ENCODE measurements at places on chromosomes 6 and 20.

GRCh38 chr6:33976437-33977360, 169.2 kb downstream of the GRM4 start:
- DNase-seq: no peak

DNA sequence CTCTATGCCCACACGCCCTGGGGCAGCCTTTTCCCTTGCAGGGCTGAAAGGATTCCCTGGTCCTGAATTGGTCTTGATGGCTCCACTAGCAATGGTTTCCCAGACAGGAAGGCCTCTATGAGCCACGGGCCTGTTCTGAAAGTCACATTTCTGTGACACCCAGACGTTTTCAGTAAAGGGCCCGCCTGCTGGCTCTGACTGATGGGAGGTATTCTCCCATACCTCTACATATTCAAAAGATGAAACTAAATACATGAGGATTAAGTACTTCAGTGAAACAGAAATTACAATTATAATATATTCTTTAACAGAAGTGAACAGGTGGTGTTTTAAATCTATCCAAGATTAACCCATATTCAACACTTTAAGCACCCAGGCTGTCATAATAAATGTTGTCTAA, 629.8 kb downstream of the CDH26 start:
- DNase-seq: no peak

- DNase-seq: no peak
These were observed at the start of gene TBX18 for GRCh38 chr6:84764332-84765049. Gene TBX18, minus strand, starts transcription at chr6:84764598. Its CDS starts 417 bp downstream, at chr6:84764181.

DNA sequence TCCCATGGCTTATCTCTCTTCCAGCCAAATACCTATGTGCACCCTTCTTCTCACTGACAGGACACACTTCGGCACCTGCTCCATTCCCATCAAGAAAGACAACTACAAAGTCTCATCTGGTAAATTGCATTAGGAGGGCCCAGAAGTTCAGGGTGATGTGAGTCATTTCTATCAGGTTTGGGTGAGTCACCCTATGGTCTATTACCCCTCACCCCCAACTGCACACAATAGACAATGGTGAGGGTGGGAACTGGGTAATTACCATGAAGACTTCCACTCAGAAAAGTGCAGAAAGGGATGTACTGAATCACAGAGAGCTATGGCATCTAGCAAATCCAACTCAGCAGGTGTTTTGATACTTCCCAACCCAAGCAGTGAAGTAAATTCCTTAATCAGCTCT, 54.8 kb downstream of the OPN5 start:
- DNase-seq: no peak

DNA sequence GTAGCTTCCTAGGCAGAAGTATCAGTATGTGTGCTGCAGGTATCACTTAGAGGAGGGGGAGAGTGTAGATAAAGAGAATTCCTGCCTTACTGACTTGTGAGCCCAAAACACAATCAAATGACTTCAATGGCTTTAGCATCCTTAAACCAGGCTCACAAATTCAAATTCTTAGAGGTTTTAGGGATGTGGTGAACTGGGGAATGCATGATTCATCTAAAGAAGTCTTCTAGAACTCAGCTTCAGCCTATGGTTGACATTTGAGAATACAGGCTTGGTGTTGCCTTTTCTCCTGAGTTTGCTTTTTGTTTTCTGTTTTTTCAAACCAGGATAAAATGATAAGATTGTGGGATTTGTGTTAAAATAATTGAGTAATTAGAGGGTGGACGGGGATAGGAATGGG, 14.4 kb downstream of the SNRPC start:
- no peak for DNase-seq

DNA sequence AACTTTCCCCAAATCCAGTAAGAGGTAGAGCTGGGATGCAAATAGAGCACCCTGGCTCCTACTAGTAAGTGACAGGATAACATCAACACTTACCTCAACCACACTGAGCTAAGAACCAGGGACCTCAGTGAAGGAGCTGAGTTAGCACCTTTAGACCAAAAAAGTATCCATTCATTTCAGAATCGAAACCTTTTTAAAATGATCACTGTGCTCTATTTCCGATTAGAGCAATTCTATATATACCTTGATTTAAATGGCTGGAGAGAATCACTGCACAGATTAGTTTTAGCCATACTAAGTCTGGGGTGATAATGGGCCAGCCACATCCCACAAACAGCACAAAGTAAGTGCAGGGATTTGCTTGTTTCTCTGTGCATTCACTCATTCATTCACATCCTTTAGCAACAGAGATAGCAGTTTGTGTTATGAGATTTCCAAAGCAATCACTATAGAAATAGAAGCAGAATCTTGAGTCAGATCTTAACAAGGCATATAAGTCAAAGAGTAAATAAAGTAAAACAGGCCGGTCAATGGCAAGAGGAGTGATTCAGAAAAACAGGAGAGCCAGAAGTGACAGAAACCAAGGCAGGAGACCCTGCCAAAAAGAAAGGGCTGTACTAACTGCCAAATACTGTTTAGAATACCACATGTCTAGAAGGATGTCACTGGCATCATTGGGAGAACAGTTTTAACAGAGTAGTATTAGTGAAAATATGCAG, 136.3 kb downstream of the KIF13A start:
- no peak for DNase-seq

DNA sequence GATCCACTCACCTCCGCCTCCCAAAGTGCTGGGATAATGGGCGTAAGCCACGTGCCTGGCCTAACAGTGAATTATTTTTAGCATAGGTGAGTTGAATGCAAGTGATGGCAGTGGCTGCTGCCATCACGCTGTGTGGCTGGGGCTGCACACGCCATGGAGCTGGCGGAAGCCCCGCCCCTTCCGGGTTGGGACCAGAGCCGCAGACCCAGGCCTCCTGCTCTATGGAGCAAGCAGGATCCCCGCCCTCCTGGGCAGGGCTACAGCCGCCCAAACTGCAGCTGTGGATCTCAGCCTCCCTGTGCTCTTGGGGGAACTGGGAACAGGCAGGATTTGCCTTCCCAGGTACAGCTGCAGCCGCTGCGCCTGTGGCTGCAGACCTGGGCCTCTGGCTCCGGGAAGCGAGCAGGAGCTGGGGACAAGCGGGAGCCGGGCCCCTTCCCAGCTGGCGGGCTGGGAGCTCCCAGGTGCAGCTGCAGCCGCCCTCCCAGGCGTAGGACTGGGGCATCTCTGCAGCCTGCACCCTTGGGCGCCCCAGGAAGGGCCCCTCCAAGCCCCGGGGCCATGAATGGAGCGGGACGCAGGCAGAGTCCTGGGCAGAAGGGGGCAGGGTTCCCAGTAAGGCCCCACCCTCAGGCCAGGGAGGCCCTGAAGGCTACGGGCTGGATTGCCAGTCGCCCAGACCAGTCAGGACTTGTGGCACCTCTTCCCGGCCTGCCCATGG, 30.9 kb upstream of the SLA2 start:
- DNase-seq: no peak

GRCh38 chr6:75437421-75437891, 56.1 kb downstream of the FILIP1 start:
- no peak for DNase-seq

DNA sequence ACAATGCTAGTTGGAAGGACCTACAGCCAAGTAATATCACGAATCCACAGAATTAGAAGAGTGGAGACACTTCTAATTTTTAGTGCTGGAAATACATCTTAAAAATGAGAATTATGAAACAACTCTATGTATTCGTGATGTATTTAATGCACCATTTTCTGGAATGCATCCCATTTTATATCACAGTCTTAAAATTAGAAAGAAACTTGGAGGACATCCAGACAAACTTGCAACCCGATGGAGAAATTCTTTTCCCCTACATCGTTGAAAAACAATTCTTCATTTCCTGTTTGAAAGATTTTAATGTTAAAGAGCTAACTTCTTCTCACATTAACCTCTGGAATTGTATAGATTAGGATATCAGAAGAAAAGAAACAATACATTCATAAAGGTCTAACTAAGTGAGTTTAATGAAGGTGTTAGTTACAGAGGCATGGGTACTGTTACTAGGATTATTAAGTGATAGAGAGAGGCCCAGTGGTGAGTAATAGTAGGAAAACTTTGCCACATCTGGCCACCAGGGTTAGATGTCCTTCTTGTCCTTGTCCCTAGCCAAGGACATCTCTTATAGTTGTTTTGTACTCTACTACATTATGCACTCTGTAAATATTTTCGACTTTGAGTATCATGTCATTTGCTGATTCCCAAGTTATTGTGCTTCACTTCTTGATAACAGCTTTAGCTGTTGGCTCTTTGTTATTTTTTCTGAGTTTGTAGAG, 502.4 kb upstream of the PTCHD4 start:
- DNase-seq: no peak

GRCh38 chr6:51675020-51675921, 412.1 kb downstream of the PKHD1 start:
- no peak for DNase-seq

GRCh38 chr6:139262519-139263300, 29.1 kb downstream of the TXLNB start:
- no peak for DNase-seq

- no peak for DNase-seq
These were observed 14.1 kb upstream of the TFAP2D start for GRCh38 chr6:50699051-50699775.

DNA sequence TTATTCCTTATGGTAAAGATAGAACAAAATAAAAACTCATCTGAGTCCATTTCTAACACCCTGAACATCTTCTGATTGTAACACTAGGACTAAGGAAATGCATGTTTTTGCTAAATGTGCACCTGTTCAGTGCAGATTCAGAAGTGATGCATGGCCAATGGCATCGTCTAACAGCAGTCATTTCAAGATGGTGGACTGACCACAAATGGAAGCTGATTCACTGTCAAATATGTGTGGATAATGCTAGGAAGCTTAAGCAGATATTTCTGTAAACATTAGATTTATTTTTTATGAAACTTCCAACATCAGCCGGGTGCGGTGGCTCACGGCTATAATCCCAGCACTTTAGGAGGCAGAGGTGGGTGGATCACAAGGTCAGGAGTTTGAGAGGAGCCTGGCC, 394.8 kb downstream of the SAMD5 start:
- no peak for DNase-seq

DNA sequence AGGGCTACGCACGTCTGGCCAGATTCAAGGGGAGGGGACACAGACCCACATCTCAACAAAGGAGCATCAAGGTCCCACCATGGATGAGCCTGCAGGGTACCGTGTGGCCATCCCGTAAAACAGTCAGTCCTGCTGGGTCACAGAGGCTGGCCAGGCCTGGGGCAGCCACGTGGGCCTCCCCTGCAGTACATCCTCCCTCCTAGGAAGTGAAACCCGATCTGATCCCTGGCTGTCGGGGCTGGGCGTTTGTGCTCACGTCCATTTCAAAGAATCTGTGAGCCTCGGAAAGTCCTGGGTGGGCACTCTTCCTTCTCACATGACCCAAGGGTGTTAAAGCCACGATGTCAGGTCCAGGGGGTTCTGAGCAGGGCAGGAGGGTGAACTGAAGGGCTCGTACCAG, 14.3 kb downstream of the SULF2 start:
- DNase-seq: no peak

DNA sequence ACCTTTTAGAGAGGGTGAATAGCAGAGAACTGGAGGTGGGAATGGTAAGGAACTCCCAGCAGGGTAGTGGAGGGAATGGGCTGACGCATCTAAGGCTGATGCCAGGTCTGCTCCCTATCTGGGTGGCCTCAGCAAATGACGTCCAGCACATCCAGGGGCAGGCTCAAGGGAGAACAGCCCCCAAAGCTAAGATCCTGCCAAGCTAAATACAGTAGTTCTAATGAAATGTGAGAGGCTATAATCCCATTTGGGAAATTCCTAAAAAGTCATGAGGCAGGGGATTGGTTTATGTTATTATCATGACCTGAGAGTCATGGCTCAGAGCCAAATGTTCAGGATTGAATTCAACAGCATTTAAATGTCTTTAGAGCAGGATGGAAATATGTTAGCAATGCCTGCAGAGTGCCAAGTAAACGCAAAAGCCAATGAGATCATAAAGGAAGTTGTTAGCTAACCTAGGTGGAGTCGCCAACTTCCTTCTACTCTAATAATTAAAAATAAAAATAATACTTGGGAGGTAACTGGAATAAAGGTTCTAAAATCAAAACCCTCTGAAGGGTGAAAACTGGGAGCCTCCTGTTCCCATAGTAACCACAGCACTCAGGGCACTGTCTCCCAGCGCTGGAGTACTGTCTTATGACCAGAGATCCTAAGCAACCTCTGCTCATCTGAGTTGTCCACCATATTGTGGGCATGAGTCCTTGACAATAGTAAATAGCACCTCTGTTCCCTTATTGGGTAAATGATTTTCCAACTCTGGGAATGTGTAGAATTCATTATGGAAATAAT, 34.8 kb downstream of the IYD start:
- no peak for DNase-seq

DNA sequence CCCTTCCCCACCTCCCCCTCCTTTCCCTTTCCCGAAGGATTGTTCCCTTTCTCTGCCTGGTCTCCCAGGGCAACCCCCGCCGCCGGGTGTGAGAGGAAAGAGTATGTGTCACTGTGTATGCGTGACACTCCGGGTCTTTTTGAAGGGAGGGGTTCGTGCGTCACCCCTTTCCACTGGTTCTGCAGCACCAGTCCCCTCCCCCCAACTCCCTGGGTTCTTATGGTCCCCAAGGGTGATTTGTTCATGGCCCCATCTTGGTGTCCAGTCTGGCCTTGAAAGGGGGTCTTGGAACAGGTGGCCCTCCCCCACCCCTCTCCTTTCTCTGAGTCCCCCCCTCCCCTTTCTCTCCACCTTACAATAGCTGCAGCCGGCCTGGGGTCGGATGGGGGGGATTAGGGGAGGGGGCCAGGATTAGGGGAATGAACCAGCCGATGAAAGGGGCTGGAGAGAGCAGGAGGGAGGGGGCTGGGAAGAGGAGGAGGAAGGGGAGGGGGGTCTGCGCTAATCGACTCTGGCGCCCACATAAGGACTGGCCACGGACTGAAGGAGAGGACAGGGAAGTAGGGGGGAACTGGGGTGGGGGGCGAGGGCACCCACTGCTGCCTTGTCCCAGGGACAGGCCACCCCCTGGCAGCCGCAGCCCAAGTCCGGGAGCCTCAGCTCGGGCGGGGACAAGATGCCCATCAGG, 1.3 kb upstream of the RING1 start:
- no peak for DNase-seq

- DNase-seq: no peak
These were observed 42.4 kb upstream of the ADGRF4 start for GRCh38 chr6:47655719-47656595.

GRCh38 chr20:10519361-10520046, 84.4 kb downstream of the SLX4IP start:
- DNase-seq: no peak

- DNase-seq: no peak
These were observed 18.5 kb upstream of the SERPINB9 start for GRCh38 chr6:2921520-2922115.

DNA sequence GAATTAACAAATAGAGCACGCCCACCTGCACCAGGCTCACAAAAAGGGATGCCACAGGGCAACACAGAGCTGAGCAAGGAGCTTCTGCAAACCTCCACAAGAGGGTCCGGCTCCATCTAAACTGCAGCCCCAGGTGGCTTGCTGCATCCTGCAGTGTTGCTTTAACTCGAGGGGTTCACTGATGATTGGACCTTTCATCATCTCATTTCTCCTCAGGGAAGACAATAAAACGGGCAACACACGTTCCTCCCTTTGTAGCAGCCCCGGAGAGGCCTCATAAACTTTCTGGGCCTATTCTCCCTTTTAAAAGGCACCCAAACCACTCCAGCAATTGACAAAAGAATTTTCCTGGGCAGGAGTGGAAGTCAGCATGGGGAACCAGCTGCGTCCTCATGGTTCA, 161.5 kb upstream of the CDH4 start:
- no peak for DNase-seq
